Stimulated activated CD8-positive, alpha-beta memory T cell treated with anti-CD3 and anti-CD28 coated beads, Interleukin-15, amount 100 ng/mL, for 48 hours (primary cell): ENCODE measurements at places on chromosomes 7 and 10.

DNA sequence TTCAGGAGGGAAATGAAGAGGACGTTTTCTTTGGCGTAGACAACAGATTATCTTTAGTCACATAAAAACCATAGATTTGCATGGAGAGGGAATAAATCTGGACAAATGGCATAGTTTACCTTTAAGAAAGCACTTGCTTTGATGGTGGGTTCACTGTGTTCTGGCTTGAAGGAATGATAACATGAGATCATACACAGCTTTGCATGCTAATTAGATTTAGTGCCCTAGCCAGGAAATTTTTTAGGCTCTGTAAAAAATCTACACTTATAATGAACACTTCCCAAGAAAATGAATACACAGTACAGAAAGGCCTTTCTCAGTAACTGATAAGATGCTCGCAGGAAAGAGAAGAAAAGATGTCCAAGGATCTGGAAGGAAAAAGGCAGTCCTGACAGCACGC is 218.2 kb upstream of the AOAH start:
- DNase-seq = no peak

GRCh38 chr7:20197837-20198236 is 19.3 kb downstream of the MACC1 start:
- no peak for DNase-seq

- no peak for DNase-seq
Observed at GRCh38 chr7:38709123-38709522, 78.0 kb upstream of the AMPH start.

DNA sequence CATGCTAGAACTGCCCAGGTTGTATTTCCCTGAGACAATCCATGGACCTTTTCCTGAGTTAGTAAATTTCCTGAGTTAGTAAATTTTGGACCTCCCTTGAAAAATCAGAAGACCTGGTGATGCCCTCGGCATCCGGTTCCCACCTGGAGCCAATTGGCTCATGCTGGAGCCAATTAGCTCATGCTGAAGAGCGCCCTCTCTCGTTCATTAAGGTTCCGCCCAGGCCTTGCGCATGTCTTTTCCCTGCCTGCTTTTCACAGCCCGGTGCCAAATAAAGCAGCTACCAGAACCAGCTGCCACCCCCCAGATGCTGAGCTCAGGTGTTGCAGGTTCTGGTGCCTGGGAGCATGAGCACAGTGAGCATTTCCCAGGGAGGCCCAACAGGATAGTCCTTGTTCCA is 96.2 kb downstream of the APBB1IP start:
- DNase-seq = no peak

GRCh38 chr7:101969997-101970585 is 152.7 kb downstream of the CUX1 start:
- no peak for DNase-seq

DNA sequence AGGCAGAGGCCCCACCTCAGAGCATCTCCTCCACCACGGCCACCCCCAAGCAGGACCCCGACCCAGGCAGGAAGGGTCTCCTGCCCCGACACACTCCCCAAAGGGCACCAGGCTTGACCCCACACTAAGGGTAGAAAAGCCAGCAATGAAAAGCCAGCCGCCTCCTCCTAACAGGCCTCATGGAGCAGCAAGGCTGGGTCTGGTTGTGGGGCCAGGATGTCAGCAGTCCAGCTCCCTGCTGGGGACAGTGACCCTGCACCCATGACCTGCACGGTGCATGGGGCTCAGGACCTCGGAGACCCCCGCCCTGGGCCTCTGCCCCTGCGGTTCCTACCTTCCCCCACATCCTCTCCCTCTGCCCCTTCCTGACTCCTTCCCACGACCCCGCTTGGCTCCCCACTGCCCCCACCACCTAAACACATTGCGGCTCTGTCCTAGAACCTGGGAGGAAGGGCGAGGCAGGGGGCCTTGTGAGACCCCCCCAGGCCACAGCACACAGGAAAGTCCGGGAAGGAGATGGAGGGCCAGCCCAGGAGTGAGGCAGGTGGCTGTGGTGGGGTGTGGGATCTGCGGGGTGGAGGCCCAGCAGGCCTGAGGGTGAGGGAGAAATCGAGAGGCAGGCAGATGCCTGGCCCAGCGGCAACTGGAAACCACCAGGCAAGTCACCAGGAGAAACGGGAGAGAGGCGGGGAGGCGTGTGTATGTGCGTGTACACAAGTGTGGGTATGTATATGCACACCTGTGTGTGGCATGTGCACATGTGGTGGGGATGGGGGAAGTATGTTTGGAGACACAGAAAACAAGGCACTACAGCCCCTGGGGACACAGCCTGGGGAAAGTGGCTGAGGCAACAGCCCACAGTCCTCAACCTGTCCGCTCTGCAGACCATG is 229.9 kb downstream of the MAD1L1 start:
- DNase-seq = no peak
